ENCODE measurements at places on chromosomes 12 and 14.
A peak's percentile ranks its signal among the peaks of the same experiment; 100 is the strongest.

DNA sequence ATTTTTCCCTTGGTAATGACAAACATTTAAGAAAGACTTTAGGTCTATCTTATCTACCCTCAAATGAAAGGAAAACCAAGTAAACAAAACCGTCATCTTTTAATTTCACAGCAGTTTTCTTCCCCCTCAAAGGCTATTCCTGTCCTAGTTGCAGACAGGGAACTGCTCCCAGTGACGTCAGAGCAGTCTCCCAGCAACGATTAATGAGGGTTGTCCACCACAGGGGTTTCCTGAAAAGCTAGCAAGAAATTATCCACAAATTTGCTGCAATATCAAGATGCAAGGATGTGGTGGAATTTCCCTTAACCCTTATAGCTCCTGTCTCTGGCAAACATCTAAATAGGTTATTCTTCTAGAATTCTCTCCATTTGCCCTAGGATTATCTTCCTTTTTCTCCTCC is 89.1 kb upstream of the STAC3 start:
- DNase-seq, result peak; percentile 22

GRCh38 chr12:52230364-52231281 is 2.4 kb upstream of the KRT7 start:
- peak; percentile 89 for DNase-seq

DNA sequence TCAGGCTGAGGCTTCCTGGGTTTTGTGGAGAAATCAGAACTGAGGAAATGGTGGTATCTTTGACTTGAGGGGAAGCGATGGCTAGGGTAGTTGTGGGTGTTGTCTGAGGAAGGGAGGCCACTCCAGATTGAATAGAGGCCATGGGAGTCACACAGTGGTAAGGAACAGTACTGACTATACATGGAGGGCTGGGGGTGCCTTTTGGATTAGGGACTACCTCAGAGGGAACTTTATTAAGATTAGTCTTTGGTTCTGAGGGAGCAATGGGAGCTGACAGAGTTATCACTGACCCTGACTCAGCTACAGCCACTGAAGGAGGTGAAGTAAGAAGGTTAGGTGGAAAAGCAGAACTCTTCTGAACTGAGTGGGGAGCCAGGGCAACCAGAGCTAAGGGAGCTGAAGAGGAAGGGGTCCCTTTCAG is 4.4 kb downstream of the NACA start:
- DNase-seq, result no peak

- DNase-seq, result no peak
These were observed 7.4 kb downstream of the PARP2 start for GRCh38 chr14:20350860-20351259.

DNA sequence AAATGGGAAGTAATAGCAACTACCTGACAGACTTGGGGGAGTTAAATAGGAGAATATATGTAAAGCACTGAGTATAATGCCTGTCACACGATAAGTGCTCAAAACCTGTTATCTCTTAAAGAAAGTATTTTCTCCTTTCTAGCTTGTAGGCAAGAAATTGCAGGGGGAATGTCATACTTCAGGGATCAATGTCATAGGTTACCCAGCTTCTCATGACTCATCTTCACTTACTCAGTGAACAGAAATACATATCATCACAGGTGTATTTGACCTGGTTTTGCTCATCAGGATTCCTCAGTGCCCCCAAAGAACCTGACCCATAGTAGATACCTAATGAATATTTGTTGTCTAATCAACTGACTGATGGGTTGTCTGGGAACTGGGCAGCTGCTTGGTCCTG is 285.0 kb upstream of the ATP2B1 start:
- peak; percentile 44 for DNase-seq

- peak; percentile 46 for DNase-seq
These were observed 12.0 kb downstream of the CLSTN3 start for GRCh38 chr12:7142056-7142644.

GRCh38 chr12:124698998-124699305 is 131.5 kb upstream of the NCOR2 start:
- no peak for DNase-seq

DNA sequence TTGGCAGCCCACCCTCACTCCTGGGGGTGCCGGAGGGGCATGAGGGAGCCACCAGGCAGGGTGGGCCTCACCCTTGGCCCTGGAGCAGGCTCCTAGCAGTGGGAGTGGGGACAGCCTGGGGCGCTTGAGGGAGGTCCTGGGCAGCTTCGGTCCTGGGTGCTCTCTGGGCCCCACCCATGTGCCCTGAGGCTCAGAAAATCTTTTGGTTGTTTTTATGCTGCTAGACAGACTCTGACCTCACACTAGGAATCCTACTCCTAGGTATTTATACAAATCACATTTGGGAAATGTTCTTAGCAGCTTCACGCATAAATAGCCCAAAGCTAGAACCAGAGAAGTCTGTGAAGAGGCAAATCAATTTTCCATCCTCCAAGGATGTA is 10.9 kb upstream of the ULK1 start:
- no peak for DNase-seq
